ENCODE measurements at places on chromosomes 4 and X. TPM values are rescaled to one million over a fixed set of nuclear protein-coding genes. Genes with fewer than 3 reads are reported as not detected.

Gene SSX3
- not detected for total RNA-seq

- DNase-seq, result peak; percentile 27
Measured at GRCh38 chrX:104112326-104112951, at the start of gene ZCCHC18. TSS of gene ZCCHC18 (plus strand) at chrX:104112523. CDS start at chrX:104114112, 1,589 bp downstream.

DNA sequence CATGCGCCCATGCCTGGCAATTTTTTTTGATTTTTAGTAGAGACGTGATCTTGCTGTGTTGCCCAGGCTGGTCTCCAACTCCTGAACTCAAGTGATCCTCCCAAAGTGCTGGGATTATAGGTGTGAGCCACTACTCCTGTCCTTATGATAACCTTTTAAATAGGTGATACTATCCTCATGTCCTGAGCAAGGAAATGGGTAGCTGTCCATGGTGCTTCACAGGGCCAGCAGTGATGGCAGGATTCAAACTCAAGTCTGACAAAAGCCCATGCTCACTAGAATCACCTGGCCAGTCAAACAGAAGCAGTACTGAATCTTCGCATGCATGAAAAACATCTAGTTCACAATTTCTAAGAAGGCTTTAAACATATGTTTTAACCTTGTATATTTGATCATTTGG is 235.1 kb downstream of the NR3C2 start:
- DNase-seq, result no peak

Gene PPBP
- total RNA-seq, result not detected

- DNase-seq, result no peak
Measured at GRCh38 chrX:7943600-7944245, 16.5 kb upstream of the PNPLA4 start.

Gene SLC25A53
- 8.1 TPM for total RNA-seq

- no peak for DNase-seq
Measured at GRCh38 chr4:31081366-31081765, 361.2 kb downstream of the PCDH7 start.

GRCh38 chrX:147908106-147908505 is 3.6 kb upstream of the FMR1 start:
- no peak for DNase-seq

Gene RAB9B
- total RNA-seq, result 0.41 TPM

- no peak for DNase-seq
Measured at GRCh38 chr4:10738826-10739489, 54.4 kb upstream of the CLNK start.

DNA sequence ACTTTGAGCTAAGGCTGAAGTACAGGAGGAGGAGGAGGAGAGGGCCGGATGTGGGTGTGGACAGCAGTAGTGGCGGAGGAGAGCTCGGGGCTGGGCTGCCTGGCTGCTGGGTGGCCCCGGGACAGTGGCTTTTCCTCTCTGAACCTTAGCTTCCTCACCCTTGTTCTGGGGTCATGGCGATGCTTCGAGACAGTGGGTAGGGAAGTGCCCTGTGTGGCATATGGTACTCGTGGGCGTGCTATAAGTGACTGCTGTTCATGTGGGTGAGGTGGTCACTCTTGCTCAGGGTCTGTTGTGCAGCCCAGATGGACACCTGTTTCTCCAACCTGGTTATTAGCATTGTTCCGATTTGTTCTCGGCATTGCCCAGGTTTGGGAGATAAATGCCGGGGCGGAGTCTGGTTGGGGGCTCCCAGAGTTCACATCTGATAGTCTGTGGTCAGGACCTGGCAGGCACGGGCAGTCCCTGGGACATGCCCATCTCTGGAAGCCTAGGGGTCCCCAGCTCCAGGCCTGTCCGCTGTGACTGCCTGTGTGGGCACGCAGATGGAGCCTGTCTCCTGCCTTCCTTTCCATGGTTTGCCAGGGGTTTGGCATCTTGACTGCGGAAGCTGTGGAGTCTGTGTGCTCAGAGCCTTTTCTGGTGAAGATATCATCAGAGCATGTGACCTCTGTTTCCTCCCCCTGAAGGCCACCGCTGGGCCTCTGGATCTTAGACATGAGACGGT is 4.9 kb upstream of the CPZ start:
- DNase-seq, result no peak

Gene NDUFB11
- 89.5 TPM for total RNA-seq

DNA sequence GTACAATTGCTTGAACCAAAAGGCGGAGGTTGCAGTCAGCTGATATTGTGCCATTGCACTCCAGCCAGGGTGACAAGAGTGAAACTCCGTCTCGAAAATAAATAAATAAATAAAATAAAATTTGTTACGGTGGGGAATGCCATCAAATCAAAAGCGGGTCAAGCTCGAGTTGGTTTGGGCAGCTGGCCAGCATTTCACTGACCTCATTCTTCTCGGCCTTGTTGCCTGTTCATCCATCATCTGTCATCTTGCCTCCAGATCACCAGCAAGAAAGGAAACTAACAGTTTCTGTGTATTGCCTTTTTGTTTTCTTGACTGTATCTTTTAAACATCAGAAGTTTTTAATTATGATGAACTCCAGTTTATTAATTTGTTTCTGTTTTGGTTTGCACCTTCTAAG is 31.5 kb upstream of the KLHL2 start:
- no peak for DNase-seq
